HFFc6 (cell line): ENCODE measurements at places on chromosomes 3 and 15.

DNA sequence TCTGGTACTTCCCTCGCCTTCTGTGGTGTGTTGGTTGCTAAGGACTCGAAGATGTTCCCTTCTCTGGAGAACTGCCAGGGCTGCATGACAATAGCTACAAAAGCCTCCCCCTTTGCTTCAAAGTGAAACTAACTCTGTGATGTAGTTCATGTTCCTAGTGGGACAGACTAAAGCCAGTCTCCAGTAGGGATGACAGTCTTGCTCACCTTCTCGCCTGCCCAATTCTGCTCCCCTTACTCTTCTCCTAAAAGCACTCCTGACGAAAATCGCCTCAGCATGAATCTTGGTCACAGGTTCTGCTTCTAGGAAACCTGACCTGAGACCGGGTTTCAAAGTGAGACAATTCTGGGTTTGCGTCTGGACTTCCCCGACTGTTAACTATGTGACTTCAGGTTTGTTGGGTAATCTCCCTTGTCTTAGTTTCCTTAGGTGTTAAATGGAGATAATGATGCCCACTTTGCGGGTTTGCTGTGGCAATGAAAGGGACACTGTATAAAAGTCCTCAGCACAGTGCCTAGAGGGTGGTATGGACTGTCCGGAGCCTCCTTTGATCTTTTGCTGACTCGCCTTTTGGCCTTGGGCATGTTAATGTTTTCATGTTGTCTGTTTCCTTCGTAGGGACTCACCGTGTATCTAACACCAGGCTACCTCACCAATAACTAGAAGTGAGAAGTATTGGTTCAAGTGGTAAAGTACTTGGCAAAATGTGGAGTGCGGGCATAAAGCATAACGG, 24.9 kb upstream of the THRB start:
- no peak for DNase-seq

DNA sequence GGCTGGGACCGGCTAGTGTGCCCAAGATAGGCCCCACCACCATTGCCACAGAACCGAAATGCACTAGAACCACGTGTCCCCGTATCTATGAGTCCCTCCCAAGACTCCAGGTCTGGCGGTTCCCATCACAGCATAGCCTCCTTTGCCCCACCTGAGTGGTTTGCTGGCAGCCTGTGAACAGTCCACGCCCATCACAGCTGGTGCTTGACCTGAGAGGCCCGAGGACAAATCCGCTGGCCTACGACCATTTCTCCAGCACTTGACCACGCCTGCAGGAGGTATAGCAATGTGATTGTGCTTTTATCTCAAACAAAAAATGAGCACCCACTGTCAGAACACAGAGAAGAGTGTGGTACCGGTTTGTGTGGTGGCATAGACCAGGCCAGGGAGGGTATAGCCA, 736.7 kb upstream of the GBE1 start:
- DNase-seq: no peak

DNA sequence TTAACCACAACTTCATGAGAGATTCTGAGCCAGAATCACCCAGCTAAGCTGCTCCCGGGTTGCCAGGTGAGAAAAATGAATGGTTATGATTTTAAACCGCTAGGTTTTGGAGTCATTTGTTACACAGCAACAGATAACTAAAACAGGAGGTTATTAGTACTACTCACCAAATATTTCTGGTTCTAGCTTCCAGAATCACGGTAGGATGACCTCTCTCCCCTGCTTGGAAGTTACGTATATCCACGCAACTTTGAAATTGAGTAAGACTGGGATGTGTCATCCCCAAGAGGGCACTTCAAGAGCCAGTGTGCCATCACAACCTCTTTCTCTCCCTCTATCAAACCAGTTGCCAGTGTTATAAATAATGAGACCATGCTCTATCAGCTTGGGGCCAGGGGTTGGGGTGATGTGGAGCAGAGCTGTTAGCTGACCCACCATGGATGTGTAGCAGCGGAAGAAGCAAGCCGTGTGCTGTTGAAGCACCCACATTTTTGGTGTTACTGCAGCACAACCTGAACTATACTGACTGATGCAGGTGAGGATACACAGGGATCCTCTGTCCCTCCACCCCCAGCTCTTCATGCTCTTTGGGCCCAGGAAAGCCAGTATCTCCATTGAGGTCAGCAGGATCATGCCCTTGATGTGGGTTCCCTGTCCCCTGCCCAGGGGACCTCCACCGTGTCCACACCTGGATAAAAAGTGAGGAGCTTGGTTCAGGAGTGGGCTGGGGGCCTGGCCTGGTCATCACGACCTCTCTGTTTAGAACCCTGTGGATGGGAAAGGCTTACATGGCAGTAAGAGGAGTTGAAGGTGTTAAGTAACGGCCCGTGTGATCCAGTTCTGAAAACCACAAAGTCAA, 19.4 kb upstream of the ALDH1A3 start:
- no peak for DNase-seq

- no peak for DNase-seq
These were observed 23.2 kb downstream of the ZBED2 start for GRCh38 chr3:111571907-111572460.

- no peak for DNase-seq
These were observed 34.4 kb upstream of the ETV5 start for GRCh38 chr3:186143250-186143649.

GRCh38 chr3:32288819-32289218, 50.3 kb downstream of the CMTM8 start:
- DNase-seq: no peak

DNA sequence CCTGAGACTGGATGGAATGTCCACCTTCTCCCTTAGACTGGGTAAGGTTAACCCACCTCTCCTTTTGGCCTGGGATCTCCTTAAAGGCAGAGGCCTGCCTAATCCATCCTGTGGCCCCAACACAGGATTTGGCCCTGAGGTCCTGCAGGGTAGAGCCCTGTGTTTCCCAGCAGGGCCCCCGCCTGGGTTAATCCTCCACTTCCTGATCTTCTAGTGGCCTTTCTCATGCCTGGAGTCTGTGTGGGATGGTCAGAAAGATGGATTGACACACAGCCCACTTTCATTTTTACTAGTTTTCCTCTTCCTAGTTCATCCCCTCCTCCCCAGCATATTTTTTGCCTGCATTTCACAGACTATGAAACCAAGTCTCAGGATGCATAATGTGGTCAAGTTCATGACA, 48.9 kb upstream of the SLC6A6 start:
- no peak for DNase-seq

- DNase-seq: peak; percentile 46
These were observed 267.7 kb downstream of the ZBTB20 start for GRCh38 chr3:114879059-114880031.

DNA sequence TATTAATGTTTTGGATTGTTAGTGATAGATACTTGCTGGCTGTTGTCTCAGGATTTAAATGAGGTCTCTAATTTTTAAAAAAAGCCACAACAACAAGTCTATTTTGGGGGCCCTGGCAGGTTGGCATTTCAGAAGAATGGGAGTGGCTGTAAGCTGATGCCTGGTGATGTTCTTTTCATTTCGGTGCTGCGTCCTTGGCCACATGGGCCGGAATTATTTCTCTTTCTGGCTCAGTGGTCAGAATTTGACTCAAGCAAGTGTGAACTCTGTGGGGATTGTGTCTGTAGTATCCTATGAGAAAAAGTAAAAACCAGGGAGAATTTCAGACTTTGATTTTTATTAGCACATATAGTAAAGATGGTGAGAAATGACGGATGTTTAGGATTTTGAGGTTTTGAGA, 203.0 kb downstream of the AKAP13 start:
- no peak for DNase-seq

GRCh38 chr15:51186181-51186705, 91.5 kb upstream of the TNFAIP8L3 start:
- no peak for DNase-seq

- no peak for DNase-seq
These were observed 42.7 kb downstream of the KIF9 start for GRCh38 chr3:47239929-47240328.

- no peak for DNase-seq
These were observed 259.7 kb downstream of the TBL1XR1 start for GRCh38 chr3:176937541-176937940.

GRCh38 chr3:84961521-84962255, 2.9 kb downstream of the CADM2 start:
- no peak for DNase-seq

GRCh38 chr3:70245746-70246525, 66.5 kb downstream of the MDFIC2 start:
- no peak for DNase-seq
